Mesothelial cell of epicardium (in vitro differentiated cells): ENCODE measurements at places on chromosomes 3 and 15. TPM values are rescaled to one million over a fixed set of nuclear protein-coding genes. Genes with fewer than 3 reads are reported as not detected.

DNA sequence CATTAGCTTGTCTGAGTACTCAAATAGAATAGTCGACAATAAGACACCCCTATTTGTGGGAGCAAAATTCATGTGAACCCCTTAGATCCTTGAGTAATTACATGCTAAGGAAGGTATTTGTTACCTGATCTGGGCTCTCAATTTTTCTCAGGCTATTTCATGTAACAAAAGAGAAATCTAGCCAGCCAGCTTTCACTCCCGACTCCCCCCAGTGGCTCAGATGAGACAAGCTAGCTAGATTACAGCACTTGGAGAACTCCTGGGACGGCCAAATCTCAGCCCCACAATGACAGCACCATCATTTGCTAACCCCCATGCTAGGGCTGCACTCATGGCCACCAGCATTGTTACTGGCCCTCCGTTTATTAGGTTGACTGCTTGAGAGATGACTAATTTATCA lies 41.3 kb downstream of the GLDN start:
- H3K4me1 ChIP-seq: no peaks in the 10 kb centered on the region
- peaks cover 1% of the 10 kb centered on the region for H3K27me3 ChIP-seq
- no peak overlapping the region for H3K27ac ChIP-seq
- DNase-seq: no peak

- H3K27ac ChIP-seq: no peak overlapping the region
- H3K27me3 ChIP-seq: no peaks in the 10 kb centered on the region
- H3K36me3 ChIP-seq: peaks cover 3% of the 10 kb centered on the region
These were observed 508.8 kb downstream of the LPP start for GRCh38 chr3:188662795-188663194.

GRCh38 chr3:161221806-161222600 lies 892 bp downstream of the NMD3 start:
- no peak for DNase-seq
- H3K4me1 ChIP-seq: peaks cover 26% of the 10 kb centered on the region
- H3K4me3 ChIP-seq: peak overlapping the region; percentile 84

DNA sequence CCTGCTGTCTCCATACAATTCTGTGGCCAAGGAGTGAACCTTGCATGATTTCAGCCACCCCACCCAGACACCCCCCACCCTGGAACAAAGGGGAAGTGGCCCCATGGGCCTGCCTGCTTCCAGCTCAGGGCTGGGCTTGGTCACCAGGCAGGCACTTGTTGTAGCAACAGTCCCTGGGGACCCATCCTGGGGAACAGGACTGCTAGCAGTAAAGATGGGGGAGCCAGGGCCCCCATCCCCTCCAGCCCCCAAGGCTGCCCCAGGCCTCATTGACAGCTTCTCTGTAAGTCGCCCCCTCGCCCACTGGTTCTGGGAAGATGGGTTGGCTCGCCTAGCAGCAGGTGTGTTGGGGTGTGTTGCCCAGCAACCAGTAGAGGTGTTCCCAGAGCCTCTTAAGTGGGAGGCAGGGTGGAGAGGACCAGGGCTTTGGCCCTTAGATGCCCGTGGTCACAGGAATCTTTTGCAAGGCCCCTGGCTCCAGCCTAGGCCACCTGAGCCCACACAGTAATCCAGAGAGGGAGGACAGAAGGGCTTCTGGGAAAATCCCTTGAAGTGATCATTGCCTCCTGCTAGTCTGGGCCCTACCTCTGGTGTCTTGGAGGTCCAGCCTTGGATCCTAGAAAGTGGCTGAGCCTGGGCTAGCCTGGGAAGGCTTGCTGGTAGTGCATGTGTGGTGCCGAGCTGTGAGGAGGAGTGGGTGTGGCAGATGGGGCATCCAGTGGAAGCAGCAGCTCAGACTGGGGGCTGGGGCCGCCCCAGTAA lies 48.9 kb downstream of the CYP11A1 start:
- DNase-seq: no peak
- H3K36me3 ChIP-seq: no peaks in the 10 kb centered on the region
- H3K4me1 ChIP-seq: peaks cover 61% of the 10 kb centered on the region
- H3K27me3 ChIP-seq: no peaks in the 10 kb centered on the region

- H3K4me1 ChIP-seq: peaks cover 24% of the 10 kb centered on the region
- no peak overlapping the region for H3K4me3 ChIP-seq
- no peaks in the 10 kb centered on the region for H3K27me3 ChIP-seq
- DNase-seq: no peak
- H3K36me3 ChIP-seq: no peaks in the 10 kb centered on the region
- H3K27ac ChIP-seq: no peak overlapping the region
These were observed 7.9 kb downstream of the POPDC2 start for GRCh38 chr3:119652306-119653033.

DNA sequence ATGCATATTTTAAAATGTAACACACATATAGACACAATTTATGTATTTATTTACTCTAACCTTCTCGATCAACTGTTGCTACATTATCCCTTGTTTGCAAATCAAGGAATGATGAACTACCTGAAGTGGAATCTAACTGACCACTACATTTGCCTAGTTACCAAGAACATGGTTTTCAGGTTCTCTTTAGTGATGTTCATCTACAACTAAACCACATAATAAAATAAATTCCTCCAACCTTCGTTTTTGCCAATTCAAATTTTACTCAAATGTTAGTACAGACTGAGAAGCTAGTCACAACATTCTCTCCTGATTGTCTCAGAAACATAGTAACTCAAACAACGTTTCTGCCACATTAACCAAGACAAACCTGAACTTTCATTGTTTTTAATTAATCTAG lies 521.9 kb downstream of the FOXP1 start:
- no peak overlapping the region for H3K4me3 ChIP-seq
- no peak overlapping the region for H3K27ac ChIP-seq
- no peaks in the 10 kb centered on the region for H3K36me3 ChIP-seq
- H3K27me3 ChIP-seq: no peaks in the 10 kb centered on the region
- DNase-seq: no peak

- DNase-seq: no peak
- peaks cover 10% of the 10 kb centered on the region for H3K4me1 ChIP-seq
- no peak overlapping the region for H3K4me3 ChIP-seq
- no peaks in the 10 kb centered on the region for H3K36me3 ChIP-seq
These were observed 10.0 kb upstream of the PAQR5 start for GRCh38 chr15:69288531-69289341.

DNA sequence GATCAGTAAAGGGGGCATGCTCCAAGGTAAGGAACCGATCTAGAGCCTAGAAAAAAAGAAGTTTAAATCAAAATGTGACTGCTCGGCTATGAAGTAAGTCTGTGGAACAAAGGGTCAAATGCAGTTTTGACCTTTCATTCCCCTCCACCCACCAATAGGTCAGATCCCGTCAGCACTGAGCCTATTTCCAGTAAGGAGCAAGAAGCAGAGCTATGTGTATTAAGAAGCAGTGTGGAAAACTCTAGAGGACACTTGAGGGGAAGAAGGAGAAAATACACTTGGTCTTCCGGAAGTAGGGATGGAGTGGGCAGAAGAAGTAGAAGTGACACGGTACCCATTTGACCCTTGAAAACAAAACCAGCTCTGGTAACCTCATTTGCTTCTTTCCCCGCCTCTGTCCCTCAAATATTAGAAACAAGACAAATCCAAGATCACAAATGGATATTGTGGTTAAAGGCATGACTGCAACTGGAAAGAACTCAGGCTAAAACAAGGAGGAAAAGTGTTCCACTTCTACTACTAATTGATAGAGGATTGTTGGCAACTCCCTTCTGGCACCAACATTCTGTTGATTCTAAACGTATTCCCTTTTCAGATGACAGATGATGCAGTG lies 888.3 kb upstream of the NR2F2 start:
- H3K27me3 ChIP-seq: no peaks in the 10 kb centered on the region
- no peak overlapping the region for H3K4me3 ChIP-seq
- H3K27ac ChIP-seq: no peak overlapping the region
- no peaks in the 10 kb centered on the region for H3K36me3 ChIP-seq
- no peak for DNase-seq

- DNase-seq: no peak
- no peak overlapping the region for H3K4me3 ChIP-seq
- H3K27ac ChIP-seq: no peak overlapping the region
- no peaks in the 10 kb centered on the region for H3K27me3 ChIP-seq
These were observed 130.9 kb downstream of the DTWD1 start for GRCh38 chr15:49751751-49752150.

DNA sequence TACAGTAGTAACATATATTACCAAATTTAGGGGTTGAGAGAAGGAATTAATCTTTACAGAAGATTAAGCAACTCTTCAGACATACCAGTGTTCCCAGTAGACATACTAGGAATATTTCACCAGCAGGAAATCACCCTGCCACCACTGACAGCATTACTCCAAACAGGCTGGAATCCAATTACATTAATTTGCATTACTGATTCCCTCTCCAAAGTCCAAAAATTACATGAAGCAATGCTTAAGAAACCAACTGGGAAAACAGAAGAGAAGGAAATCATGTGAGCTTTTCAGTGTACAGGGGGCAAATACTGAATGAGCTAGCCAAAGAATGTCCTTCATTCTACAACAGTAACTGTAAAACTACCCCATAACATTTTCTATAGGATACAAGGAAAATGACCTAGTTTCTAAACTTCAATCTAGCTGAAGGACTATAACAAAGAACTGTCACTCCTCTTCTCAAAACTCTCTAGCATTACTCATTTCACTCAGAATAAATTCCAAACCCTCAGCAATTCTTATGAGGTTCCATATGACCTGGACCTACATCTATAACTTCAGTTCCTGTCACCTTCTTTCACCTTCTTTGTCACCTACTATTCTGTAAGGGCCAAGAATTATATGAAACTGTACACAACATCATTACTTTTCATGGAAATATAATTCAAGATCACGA lies 72.7 kb downstream of the INO80 start:
- H3K27ac ChIP-seq: peak overlapping the region; percentile 4
- H3K4me3 ChIP-seq: no peak overlapping the region
- DNase-seq: no peak
- H3K36me3 ChIP-seq: peaks cover 41% of the 10 kb centered on the region
- no peaks in the 10 kb centered on the region for H3K27me3 ChIP-seq

GRCh38 chr3:66028457-66028856 lies 10.3 kb downstream of the MAGI1 start:
- H3K4me3 ChIP-seq: no peak overlapping the region
- H3K36me3 ChIP-seq: no peaks in the 10 kb centered on the region
- no peaks in the 10 kb centered on the region for H3K27me3 ChIP-seq
- H3K27ac ChIP-seq: no peak overlapping the region
- H3K4me1 ChIP-seq: peaks cover 18% of the 10 kb centered on the region
- no peak for DNase-seq

- no peak overlapping the region for H3K27ac ChIP-seq
- DNase-seq: no peak
- H3K4me3 ChIP-seq: no peak overlapping the region
- no peaks in the 10 kb centered on the region for H3K4me1 ChIP-seq
- H3K27me3 ChIP-seq: peaks cover 2% of the 10 kb centered on the region
- H3K36me3 ChIP-seq: no peaks in the 10 kb centered on the region
These were observed 112.6 kb upstream of the MB21D2 start for GRCh38 chr3:193030276-193030675.

DNA sequence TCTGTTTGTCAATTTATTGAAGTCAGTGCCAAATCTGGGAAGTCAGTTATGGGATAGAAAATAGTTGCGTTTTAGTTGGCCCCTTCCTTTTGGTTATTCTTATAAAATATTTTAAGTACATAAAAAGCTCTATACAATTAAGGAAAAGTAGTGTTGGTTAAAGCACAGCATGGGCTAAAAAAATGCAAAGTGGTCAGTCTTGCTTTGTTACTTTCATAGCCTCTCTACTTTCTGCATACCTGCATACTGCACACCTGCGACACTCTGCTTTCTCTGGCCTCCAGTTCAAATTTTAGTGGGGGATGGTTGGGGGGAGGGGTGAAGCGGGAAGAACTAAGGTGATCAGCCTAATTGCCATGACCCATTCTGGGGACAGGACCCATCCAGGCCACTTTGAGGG lies 21.8 kb upstream of the SHC4 start:
- H3K4me1 ChIP-seq: peaks cover 26% of the 10 kb centered on the region
- H3K4me3 ChIP-seq: no peak overlapping the region
- no peaks in the 10 kb centered on the region for H3K27me3 ChIP-seq
- peaks cover 7% of the 10 kb centered on the region for H3K36me3 ChIP-seq

DNA sequence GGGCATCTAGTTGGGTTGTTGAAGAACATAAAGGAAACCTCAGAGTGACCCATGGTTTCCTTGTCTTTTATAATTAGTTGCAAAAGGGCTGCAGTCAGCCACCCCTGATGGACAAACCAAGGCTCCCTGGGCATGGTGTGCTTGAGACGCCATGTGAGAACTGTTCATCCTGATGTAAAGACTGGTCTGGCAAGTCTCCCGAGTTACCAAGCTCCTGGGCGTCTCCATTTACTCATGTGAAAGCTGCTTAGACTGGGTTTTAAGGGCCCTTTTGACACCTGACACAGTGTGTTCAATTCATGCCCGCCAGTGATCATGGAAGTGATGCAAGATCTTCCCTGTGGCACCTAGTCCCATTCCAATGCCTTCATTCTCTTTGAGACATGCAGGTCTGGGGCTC lies 49.4 kb downstream of the GRK7 start:
- no peak overlapping the region for H3K27ac ChIP-seq
- H3K4me1 ChIP-seq: peaks cover 15% of the 10 kb centered on the region
- H3K27me3 ChIP-seq: no peaks in the 10 kb centered on the region
- DNase-seq: no peak
- peaks cover 3% of the 10 kb centered on the region for H3K36me3 ChIP-seq
- H3K4me3 ChIP-seq: no peak overlapping the region

DNA sequence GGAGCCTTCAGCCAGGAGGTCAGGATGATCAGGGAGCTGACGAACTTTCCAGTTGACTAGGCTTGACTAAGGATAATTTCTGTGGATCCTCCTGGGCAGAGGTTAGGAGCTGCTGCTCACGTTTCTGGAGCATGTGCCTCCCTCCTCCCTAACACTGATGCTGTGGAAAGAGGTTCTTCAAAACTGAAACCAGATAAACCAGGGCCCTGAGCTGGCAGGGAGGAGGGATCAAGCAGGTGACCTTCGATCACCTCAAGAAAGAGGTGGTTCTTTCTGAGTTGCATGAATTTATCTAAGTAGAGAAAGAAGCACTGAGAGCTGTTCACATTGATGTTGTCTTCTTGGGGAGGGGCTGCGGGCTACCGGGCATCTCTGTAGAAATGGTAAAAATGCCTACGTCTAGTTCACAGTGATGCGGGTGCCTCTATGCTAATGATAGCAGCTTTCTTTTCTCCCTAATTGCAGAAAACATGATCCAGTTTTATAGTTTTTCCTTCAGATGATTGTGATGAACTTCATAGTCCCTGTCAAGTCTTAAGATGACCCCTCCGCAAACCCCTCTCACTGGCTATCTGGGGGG lies 332.7 kb upstream of the LRRFIP2 start:
- no peak overlapping the region for H3K27ac ChIP-seq
- peaks cover 5% of the 10 kb centered on the region for H3K36me3 ChIP-seq
- peaks cover 19% of the 10 kb centered on the region for H3K27me3 ChIP-seq

- peaks cover 3% of the 10 kb centered on the region for H3K4me1 ChIP-seq
- no peak overlapping the region for H3K4me3 ChIP-seq
- no peak overlapping the region for H3K27ac ChIP-seq
- H3K36me3 ChIP-seq: no peaks in the 10 kb centered on the region
- DNase-seq: no peak
- H3K27me3 ChIP-seq: peaks cover 37% of the 10 kb centered on the region
These were observed 142.8 kb downstream of the POLR2M start for GRCh38 chr15:57849317-57849716.

GRCh38 chr15:55253580-55253979 lies 36.0 kb downstream of the RAB27A start:
- H3K27me3 ChIP-seq: no peaks in the 10 kb centered on the region
- no peak overlapping the region for H3K4me3 ChIP-seq
- peaks cover 7% of the 10 kb centered on the region for H3K4me1 ChIP-seq

The LHFPL4 gene
- not detected in 3 replicates for total RNA-seq

The SKIL gene
- 323 to 328 TPM (median 325 TPM) in 3 replicates for total RNA-seq

The PRSS50 gene
- total RNA-seq: 4.4 to 4.8 TPM (median 4.5 TPM) in 3 replicates

The MESP2 gene
- total RNA-seq: 0.29 TPM in 1 of 3 replicates, not detected in the others

The MCF2L2 gene
- total RNA-seq: 2.0 to 3.4 TPM (median 3.1 TPM) in 3 replicates
